ENCODE measurements at places on chromosomes 4 and X. TPM values are rescaled to one million over a fixed set of nuclear protein-coding genes. Genes with fewer than 3 reads are reported as not detected.

- H3K27ac ChIP-seq: peak within 1 kb of the TSS; percentile 26
- H3K36me3 ChIP-seq: no peaks in the 10 kb centered on the region
- no peaks in the 10 kb centered on the region for H3K27me3 ChIP-seq
- DNase-seq: peak; percentile 81
- peak within 1 kb of the TSS; percentile 76 for H3K4me3 ChIP-seq
These were observed at the start of gene GPRASP3 for GRCh38 chrX:102720237-102721168. GPRASP3 (plus strand) TSS chrX:102720743; CDS start chrX:102748996, 28,253 bp downstream.

The SLC2A9 gene
- total RNA-seq: 1.6 TPM

The TMPRSS11B gene
- total RNA-seq: not detected

The DTHD1 gene
- total RNA-seq: not detected

Data from endothelial cell of umbilical vein (primary cell).